ENCODE measurements at places on chromosomes 3 and 15. TPM values are rescaled to one million over a fixed set of nuclear protein-coding genes. Genes with fewer than 3 reads are reported as not detected.

SLC28A2 gene
- not detected for polyA plus RNA-seq

ASB14 gene
- polyA plus RNA-seq, result 1.5 TPM

PTPRG gene
- 0.20 TPM for polyA plus RNA-seq

MOBP gene
- polyA plus RNA-seq, result not detected

ARHGAP11A gene
- 3.4 TPM for polyA plus RNA-seq

C3orf70 gene
- polyA plus RNA-seq, result not detected

NPAP1 gene
- not detected for polyA plus RNA-seq

WHAMM gene
- polyA plus RNA-seq, result 6.9 TPM

PLCH1 gene
- polyA plus RNA-seq, result not detected

RARB gene
- not detected for polyA plus RNA-seq

SMCO1 gene
- not detected for polyA plus RNA-seq

TMEM89 gene
- polyA plus RNA-seq, result not detected

TGM5 gene
- not detected for polyA plus RNA-seq

MESP1 gene
- not detected for polyA plus RNA-seq

FOXL2 gene
- polyA plus RNA-seq, result not detected

DZIP1L gene
- not detected for polyA plus RNA-seq

SLC15A2 gene
- 3.0 TPM for polyA plus RNA-seq

DCP1A gene
- 86.7 TPM for polyA plus RNA-seq

KIF7 gene
- not detected for polyA plus RNA-seq

CHP1 gene
- 8.9 TPM for polyA plus RNA-seq

MEIS2 gene
- polyA plus RNA-seq, result not detected

GOLGA6A gene
- not detected for polyA plus RNA-seq

ABHD17C gene
- polyA plus RNA-seq, result 0.29 TPM

ZPLD1 gene
- not detected for polyA plus RNA-seq

HTR3E gene
- not detected for polyA plus RNA-seq

ROPN1B gene
- polyA plus RNA-seq, result not detected

LNP1 gene
- 1.0 TPM for polyA plus RNA-seq

PPP1R14D gene
- not detected for polyA plus RNA-seq

CFAP91 gene
- not detected for polyA plus RNA-seq

IL17RD gene
- polyA plus RNA-seq, result not detected

RYR3 gene
- polyA plus RNA-seq, result 0.20 TPM

ACAN gene
- polyA plus RNA-seq, result not detected

SAMMSON gene
- polyA plus RNA-seq, result not detected

EPHA6 gene
- not detected for polyA plus RNA-seq

CCDC9B gene
- polyA plus RNA-seq, result not detected

SNX22 gene
- 95.8 TPM for polyA plus RNA-seq

MYRIP gene
- not detected for polyA plus RNA-seq

NCEH1 gene
- 10.1 TPM for polyA plus RNA-seq

ENTPD3 gene
- not detected for polyA plus RNA-seq

ARL8B gene
- 53.9 TPM for polyA plus RNA-seq

FES gene
- polyA plus RNA-seq, result 8.0 TPM

ZIC1 gene
- not detected for polyA plus RNA-seq

MYEF2 gene
- polyA plus RNA-seq, result 3.1 TPM

LRRC34 gene
- 4.3 TPM for polyA plus RNA-seq

TRIM42 gene
- not detected for polyA plus RNA-seq

Measured in naive B cell (primary cell).